ENCODE measurements at places on chromosomes 4 and X. TPM values are rescaled to one million over a fixed set of nuclear protein-coding genes. Genes with fewer than 3 reads are reported as not detected.

The RS1 gene
- total RNA-seq: not detected

The GUCY1B1 gene
- 6.3 TPM for total RNA-seq

The RIPPLY1 gene
- not detected for total RNA-seq

The CCKAR gene
- total RNA-seq: not detected

The CXCL5 gene
- 0.23 TPM for total RNA-seq

The EVC gene
- 20.4 TPM for total RNA-seq

The RRH gene
- not detected for total RNA-seq

The DCAF4L1 gene
- 0.17 TPM for total RNA-seq

The TREX2 gene
- 4.1 TPM for total RNA-seq

The CDKN2AIP gene
- 18.4 TPM for total RNA-seq

The MAGIX gene
- 0.84 TPM for total RNA-seq

The SOD3 gene
- not detected for total RNA-seq

The NAA11 gene
- total RNA-seq: not detected

The TEX11 gene
- total RNA-seq: not detected

The PPP1R3F gene
- 1.8 TPM for total RNA-seq

The ARX gene
- total RNA-seq: not detected

The FAM47B gene
- not detected for total RNA-seq

The PNMA5 gene
- not detected for total RNA-seq

The GAGE13 gene
- total RNA-seq: not detected

The OPN1MW gene
- total RNA-seq: 0.17 TPM

The GAGE12E gene
- not detected for total RNA-seq

The FRMPD3 gene
- not detected for total RNA-seq

The TCEANC gene
- 1.7 TPM for total RNA-seq

The DDX53 gene
- not detected for total RNA-seq

The NLGN3 gene
- 0.09 TPM for total RNA-seq

The PASD1 gene
- total RNA-seq: not detected

The CXCL6 gene
- 0.37 TPM for total RNA-seq

Measured in dermis blood vessel endothelial cell (primary cell).